ENCODE measurements at places on chromosomes 7 and 10.
A peak's percentile ranks its signal among the peaks of the same experiment; 100 is the strongest.

GRCh38 chr7:127891144-127891543 is 140.1 kb downstream of the LRRC4 start:
- DNase-seq: no peak

- DNase-seq: no peak
These were observed 721.7 kb upstream of the GALNT17 start for GRCh38 chr7:70410134-70410750.

DNA sequence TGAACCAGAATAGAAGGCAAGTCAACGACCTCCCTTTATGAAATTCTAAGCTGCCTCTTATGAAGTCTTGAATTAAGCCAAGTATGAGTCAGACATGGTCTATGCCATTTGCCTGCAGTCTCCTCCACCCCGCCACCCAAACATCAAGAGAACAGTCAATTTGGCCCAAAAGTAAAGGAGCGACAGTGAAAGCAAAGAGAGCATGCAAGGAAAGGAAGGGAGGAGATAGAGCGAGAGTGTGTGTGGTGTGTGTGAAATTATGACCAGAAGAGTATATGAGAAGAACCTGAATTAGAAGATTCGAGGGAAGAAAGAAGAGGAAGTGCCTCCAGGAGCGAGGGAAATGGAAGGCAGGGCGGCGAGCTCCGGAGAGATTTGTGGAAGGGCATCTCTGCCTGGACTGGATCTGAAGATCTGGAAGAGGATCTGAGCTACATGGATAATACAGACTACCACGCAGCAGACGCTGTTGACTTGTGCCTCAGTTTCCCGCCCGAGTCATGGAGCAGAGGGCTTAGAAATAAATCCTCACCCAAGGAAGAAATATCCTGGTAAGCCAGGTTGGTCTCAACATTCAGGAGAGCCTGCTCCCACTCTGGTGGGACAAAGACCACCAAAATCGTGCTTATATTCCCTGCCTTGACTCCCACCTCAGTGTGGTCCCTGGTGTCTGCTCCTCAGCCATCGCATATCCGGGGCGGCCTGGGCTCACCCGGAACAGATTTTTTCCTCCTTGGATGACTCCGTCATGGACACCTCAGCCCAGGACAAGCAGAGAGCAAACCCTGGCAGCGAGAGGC is 459 bp downstream of the ZDHHC6 start:
- DNase-seq: no peak

- DNase-seq: peak; percentile 27
These were observed 593 bp upstream of the CUX1 start for GRCh38 chr7:101816595-101817470.

- peak; percentile 14 for DNase-seq
These were observed 98.0 kb downstream of the NPY start for GRCh38 chr7:24381894-24382505.

GRCh38 chr7:138954545-138955475 is 26.4 kb downstream of the KIAA1549 start:
- DNase-seq: no peak

GRCh38 chr10:131259535-131259934 is 52.0 kb downstream of the TCERG1L start:
- no peak for DNase-seq

GRCh38 chr7:7148798-7149481 is 33.4 kb upstream of the C1GALT1 start:
- DNase-seq: no peak

DNA sequence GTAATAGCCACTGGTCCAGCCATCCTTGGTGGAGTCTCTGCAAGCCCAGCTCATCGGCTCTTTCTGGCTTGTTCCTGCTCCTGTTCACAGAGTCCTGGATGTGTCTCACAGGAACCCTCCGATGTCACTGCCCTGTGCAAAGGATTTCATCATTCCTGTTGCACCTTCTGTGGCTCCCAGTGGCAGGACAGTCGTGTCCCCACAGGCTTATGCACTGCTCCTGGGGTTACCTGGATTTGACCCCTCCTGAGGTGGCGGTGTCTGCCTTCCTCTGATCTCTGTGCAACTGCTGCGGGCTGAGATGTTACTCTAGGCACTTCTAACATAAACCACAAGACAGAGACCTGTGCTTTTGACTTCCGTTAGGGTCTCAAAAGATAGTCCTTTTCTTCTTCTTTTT is 30.6 kb downstream of the APBB1IP start:
- DNase-seq: no peak

DNA sequence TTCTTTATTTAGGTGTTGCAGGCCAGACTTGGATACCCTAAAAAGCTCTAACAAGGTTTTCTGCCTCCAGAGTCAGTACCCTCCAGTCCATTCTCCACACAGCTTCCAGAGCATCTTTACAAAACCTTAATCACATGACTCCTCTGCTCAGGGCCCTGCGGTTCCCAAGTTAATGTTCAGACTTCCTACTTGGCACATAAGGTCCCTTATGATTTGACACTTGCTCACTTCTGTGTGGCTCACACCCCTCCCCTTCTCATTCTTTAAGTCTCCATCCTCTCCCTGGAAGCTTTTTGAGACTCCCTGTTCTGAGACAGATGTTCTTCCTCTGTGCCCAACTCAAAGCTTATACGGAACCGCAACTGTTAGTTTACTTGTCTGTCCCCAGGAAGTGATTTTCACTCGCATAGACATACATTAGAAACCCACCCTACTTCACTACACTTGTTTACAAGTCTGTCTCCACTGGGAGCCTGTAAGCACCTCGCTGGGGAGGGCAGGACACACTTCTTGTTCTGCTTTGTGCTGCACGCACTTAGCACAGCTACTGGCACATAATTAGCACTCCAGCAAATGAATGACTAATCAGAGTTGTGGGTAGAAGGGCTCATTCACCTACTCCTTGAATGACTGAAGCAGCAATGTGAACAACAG is 154.3 kb upstream of the LAMB4 start:
- peak; percentile 35 for DNase-seq

DNA sequence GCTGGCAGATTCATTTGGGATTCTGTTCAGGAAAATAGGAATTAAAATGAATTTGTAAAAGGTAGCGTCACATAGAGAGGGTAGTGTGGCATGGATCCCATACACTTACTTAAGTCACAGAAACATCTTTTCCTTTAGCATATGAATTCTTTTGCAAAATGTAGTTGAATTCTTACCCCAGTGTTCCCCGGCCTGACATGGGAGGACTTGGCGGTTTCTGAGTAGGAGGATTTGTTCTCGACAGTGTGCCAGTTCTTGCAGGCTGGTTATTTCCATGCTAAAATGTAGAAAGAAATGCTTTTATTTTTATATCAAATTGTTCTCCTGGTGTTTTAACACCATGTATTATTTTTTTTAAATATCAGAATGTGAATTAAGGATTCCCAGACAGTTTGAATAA is 72.6 kb downstream of the PDSS1 start:
- no peak for DNase-seq

- peak; percentile 34 for DNase-seq
These were observed 604 bp upstream of the SHTN1 start for GRCh38 chr10:117005527-117006055.

DNA sequence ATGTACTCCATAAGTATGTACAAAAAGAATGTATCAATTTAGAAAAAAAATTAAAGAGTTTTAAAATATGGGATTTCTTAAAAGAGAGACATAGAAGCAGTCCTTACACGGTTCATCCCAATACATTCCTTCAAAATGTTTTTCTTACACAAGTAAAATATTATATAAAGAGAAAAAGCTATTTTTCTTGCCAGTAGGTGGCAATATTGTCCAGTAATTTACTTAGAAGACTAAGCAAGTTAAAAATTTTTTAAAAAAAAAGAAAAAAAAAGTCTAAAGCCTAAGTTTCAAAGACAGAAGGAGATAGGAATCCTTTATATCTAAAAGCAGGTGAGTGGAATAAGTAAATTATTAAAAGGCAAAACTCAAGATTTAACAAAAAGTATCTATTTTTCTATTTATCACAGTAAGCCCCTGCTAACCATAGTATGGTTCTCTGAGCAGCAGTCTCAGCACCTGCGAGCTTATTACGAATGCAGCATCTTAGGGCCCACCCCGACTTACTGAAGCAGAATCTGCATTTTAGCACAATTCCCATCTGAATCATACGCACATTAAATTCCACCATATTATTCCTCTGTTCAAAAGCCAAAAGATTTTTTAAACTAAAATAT is 240.6 kb downstream of the DGKI start:
- DNase-seq: peak; percentile 41

DNA sequence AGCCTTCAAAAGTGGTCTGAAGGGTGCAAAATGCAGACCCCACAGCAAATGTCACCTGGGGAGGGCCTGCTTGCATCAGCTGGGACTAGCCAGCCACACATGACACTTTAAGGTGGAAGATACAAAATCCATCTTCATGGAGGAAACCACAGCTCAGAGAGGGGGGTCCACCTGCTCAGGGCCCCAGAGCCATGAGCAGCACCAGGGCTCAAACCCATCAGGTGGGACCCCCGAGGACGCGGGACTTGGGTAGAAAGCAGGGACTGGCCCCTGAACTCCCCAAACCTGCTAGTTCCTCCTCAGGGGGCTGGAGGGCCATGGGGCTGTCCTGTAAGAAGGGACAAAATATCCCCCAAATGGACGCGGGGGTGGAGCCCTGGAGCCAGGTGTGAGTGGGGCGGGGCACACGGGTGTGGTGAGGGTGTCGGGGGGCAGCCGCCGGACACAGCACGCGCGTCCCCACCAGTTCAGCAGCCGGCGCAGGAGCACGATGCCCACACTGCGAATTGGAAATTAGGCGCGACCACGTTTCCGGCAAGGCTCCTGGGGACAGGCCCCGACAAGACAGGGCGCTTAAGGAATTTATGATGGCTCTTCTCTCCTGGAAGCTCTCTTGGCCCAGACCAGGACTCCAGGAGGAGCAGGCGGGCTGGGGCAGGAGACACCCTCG is 8.0 kb downstream of the PDGFA start:
- no peak for DNase-seq

DNA sequence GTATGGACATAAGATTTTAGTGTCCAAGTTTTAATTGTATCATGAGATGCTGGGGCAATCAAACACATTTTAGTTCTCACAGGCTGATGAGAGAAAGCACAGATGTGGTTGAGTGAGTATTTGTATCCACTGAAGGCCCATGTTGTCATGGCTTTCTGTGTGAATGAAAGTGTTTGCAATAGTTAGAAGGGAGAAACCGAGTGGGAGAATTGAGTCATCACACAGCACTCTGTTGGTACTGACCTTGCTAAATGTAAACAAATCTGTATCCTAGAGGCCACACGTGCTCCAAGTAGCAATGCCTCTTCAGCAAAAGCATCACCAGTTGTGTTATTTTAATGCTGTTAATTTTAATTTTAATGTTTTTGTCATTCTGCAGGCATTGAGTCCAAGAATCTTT is 121.2 kb downstream of the EMX2 start:
- DNase-seq: peak; percentile 25

DNA sequence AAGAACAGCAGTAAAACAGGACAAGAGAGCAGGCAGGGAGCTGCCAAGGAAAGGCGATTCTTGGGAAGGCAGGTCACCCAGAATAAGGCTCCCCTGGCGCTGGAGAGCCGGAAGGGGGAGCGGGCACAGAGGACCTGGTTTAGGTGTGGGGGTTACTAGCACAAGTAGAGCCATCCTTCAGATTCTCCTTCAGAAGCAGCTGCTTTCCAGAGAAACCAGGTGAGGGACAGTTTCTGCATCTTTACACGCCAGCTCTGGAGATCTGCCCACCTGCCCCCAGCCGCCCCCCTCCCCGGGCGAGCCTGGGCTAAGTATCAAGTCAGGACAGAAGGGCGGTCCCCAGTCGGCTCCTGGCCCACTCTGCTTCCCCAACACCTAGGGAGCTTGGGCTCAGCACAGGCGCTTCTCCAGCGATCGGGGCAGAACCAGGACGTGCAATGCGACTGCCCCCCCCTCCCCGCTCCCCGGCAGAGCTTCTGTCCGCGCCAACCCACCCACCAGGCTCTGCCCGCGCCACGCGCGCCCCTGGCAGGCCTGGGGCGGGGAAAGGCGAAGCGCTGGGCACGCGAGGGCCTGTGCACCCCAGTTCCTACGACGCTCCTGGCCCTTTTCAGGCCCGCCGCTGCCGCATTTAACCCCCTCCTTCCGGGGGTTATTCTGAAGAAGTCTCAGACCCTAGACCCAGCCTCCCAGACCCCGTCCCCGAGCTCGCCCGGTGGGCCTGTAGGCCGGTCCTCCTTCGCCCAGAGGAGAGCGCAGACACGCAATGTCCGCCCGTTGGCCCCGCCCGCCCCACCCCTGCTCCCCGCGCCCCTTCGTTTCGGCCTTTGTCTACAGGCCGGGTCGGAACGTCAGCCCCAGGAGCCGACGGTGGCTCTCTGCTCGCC is 4.4 kb upstream of the EN2 start:
- no peak for DNase-seq

DNA sequence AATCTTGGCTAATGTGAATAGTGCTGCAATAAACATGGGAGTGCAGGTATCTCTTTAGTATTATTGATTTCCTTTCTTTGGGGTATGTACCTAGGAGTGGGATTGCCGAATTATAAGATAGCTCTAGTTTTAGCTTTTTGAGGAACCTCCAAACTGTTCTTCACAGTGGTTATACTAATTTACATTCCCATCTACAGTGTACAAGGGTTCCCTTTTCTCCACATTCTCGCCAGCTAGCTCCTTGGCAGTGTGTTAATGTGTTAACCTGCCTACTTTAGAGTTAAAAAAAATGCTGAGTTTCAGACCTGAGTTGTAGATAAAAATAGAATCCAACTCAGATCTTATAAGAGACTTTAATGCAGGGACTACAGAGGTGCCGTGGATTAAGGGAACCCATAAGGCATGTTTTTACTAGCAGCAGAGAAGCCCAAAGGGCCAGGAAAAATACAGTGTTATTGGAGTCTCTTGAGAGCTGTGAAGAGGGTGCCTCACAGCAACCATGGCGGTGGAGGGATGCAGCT is 35.4 kb downstream of the CDK13 start:
- no peak for DNase-seq

DNA sequence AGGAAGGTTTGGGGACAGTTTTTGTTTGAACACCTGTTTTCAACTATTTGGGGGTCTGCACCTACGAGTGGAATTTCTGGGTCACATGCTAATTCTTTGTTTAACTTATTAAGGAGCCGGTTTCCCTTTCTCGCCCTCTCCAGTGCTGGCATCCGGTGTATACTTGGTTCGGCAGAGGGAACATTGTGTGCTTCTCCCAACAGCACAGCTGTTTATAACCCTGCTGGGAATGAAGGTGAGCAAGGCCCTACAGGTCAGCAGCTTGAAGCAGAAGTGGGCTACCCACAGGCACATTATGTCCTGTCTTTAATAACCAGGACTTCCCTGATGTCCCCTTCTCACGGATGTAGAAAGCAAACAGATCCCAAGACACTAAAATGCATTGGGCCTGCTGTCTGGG is 87.5 kb upstream of the PDCD4 start:
- no peak for DNase-seq

DNA sequence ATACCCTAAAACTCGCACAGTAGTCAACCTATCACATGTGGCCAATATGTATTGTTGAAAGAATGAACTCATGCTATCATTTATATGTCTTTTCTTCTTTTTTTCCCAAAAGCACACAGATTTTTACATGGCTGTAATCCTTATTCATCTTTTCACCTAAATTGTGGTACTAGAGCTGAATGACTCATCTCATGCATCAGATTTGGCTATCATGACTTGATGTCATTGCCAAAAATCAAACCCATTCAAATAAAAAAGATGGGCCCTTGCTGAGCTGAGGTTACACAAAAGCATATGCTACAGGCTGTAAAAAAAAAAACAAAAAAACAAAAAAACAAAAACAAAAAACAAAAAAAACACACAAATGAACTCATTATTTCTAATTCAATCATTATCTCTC is 3.3 kb upstream of the LMOD2 start:
- DNase-seq: no peak
